ENCODE measurements at places on chromosomes 4 and X. TPM values are rescaled to one million over a fixed set of nuclear protein-coding genes. Genes with fewer than 3 reads are reported as not detected.

GRCh38 chr4:83075311-83076095 is 39.0 kb downstream of the PLAC8 start:
- H3K36me3 ChIP-seq: peaks cover 15% of the 10 kb centered on the region
- no peak for DNase-seq
- no peaks in the 10 kb centered on the region for H3K4me1 ChIP-seq

NEUROG2 gene
- total RNA-seq: not detected

PDGFC gene
- total RNA-seq: 35.6 TPM

DNA sequence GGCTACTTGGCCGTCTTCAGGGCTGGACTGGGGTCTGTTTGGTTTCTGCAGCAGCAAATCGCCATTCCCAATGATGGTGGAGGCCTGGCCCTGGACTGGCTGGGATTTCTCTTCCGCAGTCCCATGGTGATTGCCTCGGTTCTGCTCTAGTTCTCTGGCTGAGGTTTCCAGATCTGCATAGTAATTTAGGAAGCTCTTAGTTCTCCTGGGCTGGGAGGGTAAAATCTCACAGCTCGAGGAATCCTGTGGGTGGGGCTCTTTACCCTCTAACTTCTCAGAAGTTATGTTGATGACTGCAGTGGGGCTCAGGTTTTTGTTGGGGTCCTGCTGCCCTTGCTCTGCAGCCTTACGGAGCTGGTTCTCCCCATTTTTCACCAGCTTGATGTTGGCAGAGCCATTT is 200.6 kb downstream of the APBB2 start:
- H3K36me3 ChIP-seq: peaks cover 5% of the 10 kb centered on the region
- no peak overlapping the region for H3K4me3 ChIP-seq
- H3K27ac ChIP-seq: no peak overlapping the region
- no peaks in the 10 kb centered on the region for H3K4me1 ChIP-seq
- H3K27me3 ChIP-seq: no peaks in the 10 kb centered on the region
- DNase-seq: no peak

DNA sequence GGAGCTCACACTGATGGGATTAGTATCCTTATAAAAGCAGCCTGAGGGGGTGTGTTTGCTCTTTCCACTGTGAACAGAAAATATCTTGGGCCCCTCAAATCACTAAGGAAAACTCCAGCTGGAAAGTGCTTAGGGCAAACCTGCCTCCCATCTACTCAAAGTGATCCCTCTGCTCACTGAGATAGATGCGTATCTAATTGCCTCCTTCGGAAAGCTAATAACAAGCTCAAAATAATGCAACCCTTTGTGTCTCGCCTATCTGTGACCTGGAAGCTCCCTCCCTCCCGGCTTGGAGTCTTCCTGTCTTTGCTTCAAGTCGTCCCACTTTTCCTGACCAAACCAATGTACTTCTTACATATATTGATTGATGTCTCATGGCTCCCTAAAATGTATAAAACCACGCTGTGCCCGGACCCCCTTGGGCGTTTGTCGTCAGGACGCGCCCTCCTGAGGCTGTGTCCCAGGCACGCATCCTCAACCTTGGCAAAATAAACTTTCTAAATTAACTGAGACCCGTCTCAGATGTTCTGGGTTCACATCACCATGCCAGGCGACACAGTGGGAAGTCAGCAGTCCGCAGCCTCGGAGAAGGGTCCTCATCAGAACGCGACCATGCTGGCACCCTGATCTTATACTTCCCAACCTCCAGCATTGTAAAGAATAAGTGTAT is 34.1 kb upstream of the SORCS2 start:
- H3K4me1 ChIP-seq: peaks cover 8% of the 10 kb centered on the region
- no peaks in the 10 kb centered on the region for H3K27me3 ChIP-seq
- DNase-seq: no peak
- H3K36me3 ChIP-seq: no peaks in the 10 kb centered on the region
- H3K4me3 ChIP-seq: no peak overlapping the region
- H3K27ac ChIP-seq: no peak overlapping the region

DNA sequence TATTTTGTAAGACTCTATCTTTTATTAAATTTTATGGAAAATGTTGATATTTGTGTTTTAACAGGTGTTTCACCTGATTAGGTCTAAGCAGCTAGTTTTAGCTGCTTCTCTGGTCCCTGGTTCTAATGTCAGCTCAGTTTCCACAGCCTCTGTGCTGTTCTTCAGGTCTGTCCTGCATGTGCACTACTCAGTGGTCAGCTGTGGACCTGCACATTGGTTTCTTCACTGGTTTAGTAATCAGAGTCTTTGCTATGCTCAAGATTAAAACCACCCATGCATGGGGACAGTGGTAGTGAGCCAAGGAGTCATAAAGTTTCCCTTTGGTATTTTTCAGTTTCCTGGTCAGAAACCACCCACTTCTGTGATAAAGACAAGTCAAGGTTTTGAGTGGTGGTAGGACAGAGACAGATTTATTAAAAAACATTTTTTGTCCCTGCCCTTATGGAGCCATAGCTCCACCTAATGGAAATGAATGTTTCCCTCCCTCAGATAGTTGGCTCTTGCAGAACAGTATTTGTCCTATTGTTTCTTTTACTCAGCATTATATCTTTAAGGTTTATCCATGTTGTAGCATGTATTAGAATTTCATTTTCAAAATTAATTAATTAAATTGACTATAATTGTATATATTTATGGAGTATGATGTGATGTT is 36.8 kb upstream of the VBP1 start:
- no peaks in the 10 kb centered on the region for H3K4me1 ChIP-seq
- no peak overlapping the region for H3K27ac ChIP-seq
- H3K27me3 ChIP-seq: no peaks in the 10 kb centered on the region
- no peak overlapping the region for H3K4me3 ChIP-seq

DNA sequence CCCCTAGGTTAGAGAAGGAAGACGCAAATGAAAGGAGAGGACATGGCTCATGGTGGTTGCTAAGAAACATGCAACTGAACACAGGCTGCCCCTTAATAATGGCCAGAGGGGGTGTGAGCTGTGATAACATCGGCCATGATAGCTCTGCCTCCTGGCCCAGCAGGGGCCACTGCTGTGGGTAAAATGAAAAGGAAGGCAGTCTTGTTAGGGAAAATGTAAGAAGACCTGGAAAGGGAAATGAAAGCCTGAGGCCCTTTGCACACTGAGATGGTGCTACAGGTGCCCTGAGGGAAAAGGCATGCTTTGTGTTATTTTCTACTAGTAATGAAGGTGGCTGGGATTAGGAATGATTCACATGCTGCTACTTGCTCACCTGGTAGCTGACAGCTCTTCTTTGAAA is 123.6 kb upstream of the MID1 start:
- H3K27me3 ChIP-seq: no peaks in the 10 kb centered on the region
- no peak overlapping the region for H3K27ac ChIP-seq
- H3K4me3 ChIP-seq: no peak overlapping the region
- H3K36me3 ChIP-seq: no peaks in the 10 kb centered on the region
- no peaks in the 10 kb centered on the region for H3K4me1 ChIP-seq
- no peak for DNase-seq

DNA sequence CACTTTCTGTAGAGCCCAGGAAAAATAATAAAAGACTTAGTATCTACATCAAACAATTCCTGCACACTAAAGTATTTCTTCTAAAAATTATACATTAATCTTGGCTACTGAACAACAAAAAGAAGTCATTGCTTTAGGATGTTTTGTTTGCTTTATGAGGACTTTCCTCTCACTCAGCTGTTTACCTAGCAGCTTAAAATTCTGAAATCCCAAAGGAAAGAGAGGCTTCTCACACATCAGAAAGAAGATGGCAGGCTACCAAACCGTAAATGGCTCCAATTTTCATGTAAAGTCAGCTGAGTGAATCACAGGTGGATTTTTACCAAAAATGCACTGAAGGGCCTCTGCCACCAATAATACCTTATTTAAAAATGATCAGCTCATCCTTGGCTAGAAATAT is 9.0 kb upstream of the TRPC3 start:
- H3K27ac ChIP-seq: no peak overlapping the region
- H3K36me3 ChIP-seq: no peaks in the 10 kb centered on the region
- no peaks in the 10 kb centered on the region for H3K4me1 ChIP-seq
- H3K27me3 ChIP-seq: no peaks in the 10 kb centered on the region
- no peak for DNase-seq
- H3K4me3 ChIP-seq: no peak overlapping the region

- no peaks in the 10 kb centered on the region for H3K27me3 ChIP-seq
- H3K4me3 ChIP-seq: no peak overlapping the region
- no peak overlapping the region for H3K27ac ChIP-seq
- no peaks in the 10 kb centered on the region for H3K36me3 ChIP-seq
- DNase-seq: no peak
Observed at GRCh38 chrX:23374291-23374690, 39.6 kb downstream of the PTCHD1 start.

- no peak for DNase-seq
- H3K27me3 ChIP-seq: no peaks in the 10 kb centered on the region
- no peak overlapping the region for H3K27ac ChIP-seq
Observed at GRCh38 chr4:128800284-128800683, 9.2 kb upstream of the JADE1 start.

- H3K27ac ChIP-seq: no peak overlapping the region
- no peak for DNase-seq
- H3K27me3 ChIP-seq: no peaks in the 10 kb centered on the region
- no peak overlapping the region for H3K4me3 ChIP-seq
- peaks cover 11% of the 10 kb centered on the region for H3K4me1 ChIP-seq
- H3K36me3 ChIP-seq: no peaks in the 10 kb centered on the region
Observed at GRCh38 chr4:185833055-185833598, 21.1 kb upstream of the SORBS2 start.

DNA sequence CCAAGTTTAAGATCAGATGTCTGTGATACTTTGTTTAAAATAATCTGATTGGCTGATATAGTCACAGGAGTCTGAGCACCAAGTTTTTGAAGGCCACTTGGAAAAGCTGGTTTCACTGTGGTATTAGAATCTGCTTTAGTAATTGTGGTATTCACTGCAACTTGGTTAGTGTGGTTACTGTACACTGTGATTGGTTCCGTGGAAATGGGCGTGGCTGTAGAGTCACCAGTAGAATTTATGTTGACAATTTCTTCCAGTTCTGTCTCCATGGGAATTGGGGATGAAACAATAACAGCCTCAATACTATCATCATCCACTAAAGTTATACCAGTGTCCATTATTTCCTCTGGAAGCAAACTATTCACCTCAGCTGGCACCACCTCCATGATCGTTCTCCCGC is 26.2 kb downstream of the LIN54 start:
- no peaks in the 10 kb centered on the region for H3K27me3 ChIP-seq
- peaks cover 12% of the 10 kb centered on the region for H3K36me3 ChIP-seq
- DNase-seq: no peak
- no peak overlapping the region for H3K27ac ChIP-seq
- H3K4me1 ChIP-seq: no peaks in the 10 kb centered on the region

DNA sequence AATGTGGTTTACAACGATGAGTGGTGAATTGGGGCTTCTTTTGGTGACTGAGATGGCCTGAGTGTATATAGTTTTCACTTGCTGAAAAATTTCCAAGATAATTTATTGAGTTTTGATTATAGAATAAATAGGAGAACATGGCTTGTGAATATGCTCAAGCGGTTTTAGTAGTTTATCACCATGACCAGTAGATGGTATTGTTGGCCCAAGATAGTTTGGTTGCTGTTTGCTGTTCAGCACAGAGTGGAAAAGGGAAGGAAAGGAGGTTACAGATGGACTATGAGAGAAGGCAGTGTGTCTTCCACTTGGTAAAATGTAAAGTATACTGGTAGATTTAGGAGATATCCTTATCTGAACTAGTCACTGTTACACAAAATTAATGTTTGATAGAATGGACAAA is 55.8 kb upstream of the POU4F2 start:
- no peak overlapping the region for H3K27ac ChIP-seq
- H3K36me3 ChIP-seq: no peaks in the 10 kb centered on the region
- no peak overlapping the region for H3K4me3 ChIP-seq
- no peaks in the 10 kb centered on the region for H3K27me3 ChIP-seq

DNA sequence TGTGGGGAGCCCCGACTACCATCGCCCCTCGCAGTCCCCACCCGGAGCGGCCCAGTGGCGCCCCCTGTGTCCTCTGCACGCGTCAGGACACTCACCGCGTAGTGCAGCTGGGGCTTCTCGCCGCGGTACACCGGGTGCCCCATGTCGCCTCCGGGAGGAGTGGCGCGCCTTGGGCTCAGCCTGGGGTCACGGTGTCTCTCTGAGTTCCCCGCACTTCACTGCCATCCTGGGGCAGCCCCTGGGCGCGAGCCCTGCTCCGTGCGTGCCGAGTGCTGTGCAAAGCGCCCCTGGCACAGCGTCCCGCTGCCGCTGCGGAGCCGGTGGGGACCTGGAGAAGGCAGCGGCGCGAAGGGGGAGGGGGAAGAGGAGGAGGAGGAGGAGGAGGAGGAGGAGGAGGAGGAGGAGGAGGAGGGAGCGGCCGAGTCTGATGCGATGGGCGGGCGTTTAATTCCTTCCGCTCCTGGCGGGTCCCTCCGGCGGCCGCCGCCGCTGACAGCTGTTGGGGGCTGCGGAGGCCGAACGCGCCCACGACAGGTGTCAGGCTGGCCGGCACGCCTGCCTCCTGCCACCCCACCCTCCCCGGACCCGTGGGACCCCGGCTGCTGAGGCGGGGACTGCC is 134.3 kb downstream of the AMELX start:
- peak overlapping the region; percentile 63 for H3K27ac ChIP-seq
- H3K4me1 ChIP-seq: no peaks in the 10 kb centered on the region
- no peaks in the 10 kb centered on the region for H3K36me3 ChIP-seq
- DNase-seq: no peak
- peak overlapping the region; percentile 49 for H3K4me3 ChIP-seq
- no peaks in the 10 kb centered on the region for H3K27me3 ChIP-seq

- no peak overlapping the region for H3K4me3 ChIP-seq
- H3K4me1 ChIP-seq: no peaks in the 10 kb centered on the region
- H3K27ac ChIP-seq: no peak overlapping the region
Observed at GRCh38 chr4:187172340-187172761, 448.7 kb upstream of the FAT1 start.

- no peaks in the 10 kb centered on the region for H3K27me3 ChIP-seq
- DNase-seq: no peak
- H3K4me3 ChIP-seq: no peak overlapping the region
- no peak overlapping the region for H3K27ac ChIP-seq
- peaks cover 100% of the 10 kb centered on the region for H3K36me3 ChIP-seq
Observed at GRCh38 chr4:3520276-3520675, 11.9 kb downstream of the LRPAP1 start.

DNA sequence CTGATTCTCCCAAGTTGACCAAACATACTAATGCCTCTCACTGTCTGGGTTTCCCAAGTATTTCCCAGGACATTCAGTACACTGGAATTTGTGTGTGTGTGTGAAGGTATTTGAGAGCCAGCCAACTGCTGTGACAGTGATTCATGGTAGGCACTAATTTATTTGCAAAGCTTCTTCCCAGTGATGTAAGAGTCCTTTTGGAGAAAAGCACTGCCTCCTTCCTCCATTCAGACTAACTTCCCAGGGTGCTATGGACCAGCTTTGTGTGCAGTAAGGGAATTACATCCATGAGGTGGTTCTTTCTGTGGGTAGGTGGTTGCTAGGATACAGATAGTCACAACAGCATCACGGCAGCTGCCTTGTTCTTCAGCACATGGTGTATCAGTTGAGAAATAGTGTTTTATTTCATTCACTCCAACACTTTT is 8.7 kb downstream of the EGF start:
- H3K4me1 ChIP-seq: no peaks in the 10 kb centered on the region
- no peak overlapping the region for H3K4me3 ChIP-seq
- no peaks in the 10 kb centered on the region for H3K27me3 ChIP-seq
- no peak for DNase-seq
- no peak overlapping the region for H3K27ac ChIP-seq
